Stimulated activated CD8-positive, alpha-beta memory T cell treated with anti-CD3 and anti-CD28 coated beads, Interleukin-7, amount 100 ng/mL, for 24 hours (primary cell): ENCODE measurements at places on chromosomes 2 and 18.

- DNase-seq: no peak
These were observed 19.5 kb downstream of the MALL start for GRCh38 chr2:110095994-110096633.

GRCh38 chr2:73593680-73594079 lies 48.5 kb downstream of the NAT8 start:
- no peak for DNase-seq

DNA sequence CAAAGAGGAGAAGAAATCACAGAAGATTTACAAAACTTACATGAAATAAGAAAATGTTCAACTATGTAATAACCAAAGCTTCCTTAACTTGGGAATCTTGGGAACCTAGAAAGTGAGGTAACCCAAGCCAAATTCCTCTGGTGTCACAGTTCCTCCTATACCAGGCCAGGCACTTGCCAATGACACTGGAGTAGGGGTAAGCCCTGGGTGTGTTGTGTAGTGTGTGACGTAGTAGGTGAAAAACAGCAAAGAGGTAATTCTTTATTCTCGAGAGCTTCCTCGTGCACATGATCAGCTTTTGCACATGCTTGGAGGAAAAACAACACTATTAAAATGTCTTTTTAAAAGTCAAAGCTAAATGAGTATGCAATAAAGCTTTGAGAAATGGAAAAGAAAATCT lies 118.0 kb downstream of the METTL8 start:
- DNase-seq: no peak

DNA sequence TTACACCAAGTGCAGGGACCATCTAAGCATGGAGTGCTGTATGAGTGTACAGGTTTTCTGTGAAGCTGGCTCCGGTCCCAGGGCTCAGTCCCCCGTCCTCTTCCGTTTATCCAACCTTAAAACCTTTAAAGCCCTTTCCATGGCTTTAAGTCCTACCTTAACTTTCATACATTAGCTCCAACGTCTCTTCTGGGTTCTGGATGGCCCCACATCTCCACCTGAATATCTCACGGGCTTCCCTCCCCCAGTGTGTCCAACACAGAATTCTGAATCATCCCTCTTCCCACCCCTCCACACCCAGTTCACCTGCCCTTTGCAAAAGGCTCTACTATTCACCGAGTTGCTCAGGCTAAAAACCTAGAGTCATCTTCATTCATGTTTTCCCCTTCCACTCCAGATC lies 12.8 kb downstream of the ARHGAP25 start:
- no peak for DNase-seq

DNA sequence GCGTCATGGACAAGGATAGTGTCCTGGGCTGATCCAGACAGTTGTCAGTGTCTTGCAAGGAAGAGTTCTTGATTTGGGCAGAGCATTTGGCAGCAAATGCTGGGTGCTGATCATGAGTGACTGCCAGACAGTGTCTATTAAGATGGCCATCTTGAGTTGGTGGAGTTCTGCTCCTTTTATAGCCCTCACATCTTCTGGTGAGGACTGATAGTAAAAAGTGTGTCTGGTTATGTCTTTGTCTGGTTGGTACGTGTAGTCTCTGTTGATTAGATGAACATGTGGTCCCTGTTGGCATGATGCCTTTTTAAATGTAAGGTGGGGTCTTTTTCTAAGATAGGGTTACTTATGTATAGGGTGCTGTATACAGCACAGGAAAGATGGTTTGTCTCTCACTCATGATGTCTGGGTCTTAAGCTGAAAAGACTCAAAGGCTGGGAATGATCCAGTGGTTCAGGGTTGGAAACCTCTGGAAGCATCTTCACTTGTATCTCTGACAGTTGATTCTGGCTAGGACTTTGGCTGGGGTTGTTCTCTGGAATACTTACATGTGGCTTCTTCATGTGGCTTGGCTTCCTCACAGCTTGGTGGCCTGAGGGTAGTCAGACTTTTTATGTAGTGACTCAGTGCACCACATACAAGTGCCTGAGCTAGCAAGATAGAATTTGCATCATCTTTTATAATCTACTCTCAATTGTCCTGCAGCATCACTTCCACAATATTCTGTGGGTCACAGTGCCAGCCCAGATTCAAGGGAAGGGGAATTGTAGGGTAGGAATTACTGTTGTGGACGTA lies 11.8 kb downstream of the MTX2 start:
- no peak for DNase-seq

GRCh38 chr18:55031164-55031563 lies 71.9 kb upstream of the CCDC68 start:
- no peak for DNase-seq

DNA sequence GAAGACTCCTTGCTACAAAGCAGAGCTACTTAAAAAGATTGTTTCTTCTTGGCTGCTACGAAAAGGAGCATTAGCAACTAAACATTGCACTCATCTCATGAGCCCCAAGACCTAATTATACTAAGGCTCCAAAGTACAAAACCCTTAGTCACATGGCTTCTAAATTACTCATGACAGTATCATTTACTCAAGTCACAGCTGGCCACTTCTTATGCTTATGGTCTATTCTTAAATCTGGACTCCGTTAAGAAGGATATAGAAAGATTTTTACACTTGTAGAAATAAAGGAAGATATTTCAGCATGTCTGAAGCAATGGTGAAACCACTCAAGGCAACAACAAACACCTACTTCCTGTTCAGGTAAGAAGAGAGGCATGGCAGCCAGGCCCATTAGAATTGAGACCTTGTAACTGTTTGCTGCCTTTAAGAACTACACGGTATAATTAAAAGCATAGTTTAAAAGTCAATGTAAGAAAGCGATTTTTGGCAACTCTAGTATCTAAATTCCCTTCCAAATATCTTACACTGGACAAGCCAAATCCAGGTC lies 12.7 kb downstream of the ANKRD44 start:
- no peak for DNase-seq

DNA sequence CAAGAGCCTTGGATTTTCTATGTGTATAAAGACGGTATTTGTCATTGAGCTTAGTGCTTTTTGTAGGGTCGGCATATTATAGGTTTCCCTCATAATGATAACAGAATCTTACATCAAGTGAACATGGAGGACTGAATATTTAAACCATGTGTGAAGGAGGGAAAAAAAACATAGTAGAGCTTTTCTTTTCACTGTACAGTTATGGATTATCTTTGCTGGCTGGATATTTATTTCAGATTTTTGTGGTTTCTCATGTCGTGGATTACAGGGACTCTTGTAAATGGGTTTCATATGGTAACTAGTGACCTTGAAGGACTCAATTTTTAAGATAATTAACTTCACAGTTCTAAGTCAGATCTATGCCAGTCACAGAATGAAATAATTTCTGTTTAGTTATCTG lies 330.2 kb upstream of the NRP2 start:
- DNase-seq: no peak

DNA sequence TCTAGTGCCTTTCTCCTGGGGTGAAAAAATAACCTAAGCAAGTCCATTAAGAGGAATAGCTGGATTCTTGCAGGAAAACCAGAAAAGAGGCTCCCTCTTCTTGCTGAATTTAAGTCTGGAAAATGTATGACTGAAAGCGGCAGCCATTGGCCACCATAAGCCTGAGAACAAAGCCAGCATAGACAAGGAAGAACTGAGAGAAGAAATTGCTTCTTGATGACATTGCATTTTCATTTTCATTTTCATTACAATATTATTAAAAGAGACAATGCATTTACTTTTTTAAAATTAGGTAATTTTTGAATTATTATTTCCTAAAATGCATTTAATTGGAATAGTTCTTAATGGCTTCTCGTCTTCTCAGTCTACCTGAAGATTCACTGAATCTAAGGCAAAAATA lies 1157.5 kb upstream of the ZEB2 start:
- no peak for DNase-seq

GRCh38 chr2:38922389-38922788 lies 32.7 kb downstream of the ARHGEF33 start:
- no peak for DNase-seq

GRCh38 chr18:22214731-22215528 lies 45.5 kb downstream of the GATA6 start:
- DNase-seq: no peak

DNA sequence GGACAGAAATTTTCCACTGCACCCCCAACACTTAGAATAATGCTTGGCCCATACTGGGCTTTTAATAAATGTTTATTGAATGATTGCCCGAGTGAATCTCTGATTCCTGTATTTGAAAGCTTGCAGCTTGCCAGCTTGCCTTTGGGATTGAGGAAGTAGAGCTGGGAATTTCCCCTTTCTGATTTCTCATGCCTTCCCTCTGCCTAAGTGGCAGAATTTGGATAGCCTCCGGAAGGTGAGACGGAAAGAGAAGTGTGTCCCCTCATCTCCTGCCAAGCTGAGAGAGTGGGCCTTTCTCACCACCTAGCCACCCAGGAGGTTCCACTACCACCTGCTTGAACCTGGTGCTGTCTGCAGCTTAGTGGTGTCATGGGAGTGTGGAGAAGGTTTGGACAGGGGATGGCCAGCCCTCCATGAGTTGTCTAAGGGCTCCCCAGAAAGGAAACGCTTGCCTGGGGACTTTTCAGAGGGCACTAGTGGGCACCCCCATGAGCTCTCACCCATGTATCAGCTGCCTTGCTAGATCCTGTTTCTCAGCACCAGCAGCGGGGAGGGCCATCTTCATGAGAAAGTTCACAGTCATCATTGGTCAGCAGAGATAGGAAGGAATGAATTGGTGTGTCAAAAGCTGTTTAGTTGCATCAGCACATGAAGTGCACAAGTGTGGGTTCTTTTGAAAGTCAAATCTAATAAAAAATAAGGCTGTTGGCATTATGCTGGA lies 8.6 kb upstream of the NCOA1 start:
- no peak for DNase-seq
